ENCODE measurements at places on chromosomes 6 and 20.

DNA sequence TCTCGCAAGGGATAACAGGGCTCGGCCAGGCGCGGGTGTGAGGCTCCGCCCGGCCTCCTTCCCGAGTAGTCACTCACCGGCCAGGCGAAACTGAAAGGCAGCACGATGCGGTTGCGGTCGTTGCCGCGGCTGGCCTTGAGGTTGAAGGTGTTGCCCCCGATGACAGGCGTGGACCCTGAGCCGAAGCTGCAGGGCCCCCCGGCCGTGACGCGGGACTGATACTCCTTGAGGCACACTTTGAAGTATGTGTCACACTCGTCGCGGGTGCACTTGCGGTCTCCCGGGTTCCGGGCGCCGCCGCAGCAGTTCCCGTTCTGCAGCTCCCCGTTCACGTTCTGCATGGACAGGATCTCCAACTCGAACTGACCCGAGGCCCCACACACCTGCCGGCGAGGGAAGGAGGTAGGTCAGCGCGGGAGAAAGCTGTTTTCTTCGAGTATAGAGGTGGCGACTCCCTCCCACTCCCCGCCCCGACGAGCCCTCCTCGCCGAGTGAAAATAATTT lies 1.1 kb downstream of the JAG1 start:
- peak; percentile 58 for DNase-seq

DNA sequence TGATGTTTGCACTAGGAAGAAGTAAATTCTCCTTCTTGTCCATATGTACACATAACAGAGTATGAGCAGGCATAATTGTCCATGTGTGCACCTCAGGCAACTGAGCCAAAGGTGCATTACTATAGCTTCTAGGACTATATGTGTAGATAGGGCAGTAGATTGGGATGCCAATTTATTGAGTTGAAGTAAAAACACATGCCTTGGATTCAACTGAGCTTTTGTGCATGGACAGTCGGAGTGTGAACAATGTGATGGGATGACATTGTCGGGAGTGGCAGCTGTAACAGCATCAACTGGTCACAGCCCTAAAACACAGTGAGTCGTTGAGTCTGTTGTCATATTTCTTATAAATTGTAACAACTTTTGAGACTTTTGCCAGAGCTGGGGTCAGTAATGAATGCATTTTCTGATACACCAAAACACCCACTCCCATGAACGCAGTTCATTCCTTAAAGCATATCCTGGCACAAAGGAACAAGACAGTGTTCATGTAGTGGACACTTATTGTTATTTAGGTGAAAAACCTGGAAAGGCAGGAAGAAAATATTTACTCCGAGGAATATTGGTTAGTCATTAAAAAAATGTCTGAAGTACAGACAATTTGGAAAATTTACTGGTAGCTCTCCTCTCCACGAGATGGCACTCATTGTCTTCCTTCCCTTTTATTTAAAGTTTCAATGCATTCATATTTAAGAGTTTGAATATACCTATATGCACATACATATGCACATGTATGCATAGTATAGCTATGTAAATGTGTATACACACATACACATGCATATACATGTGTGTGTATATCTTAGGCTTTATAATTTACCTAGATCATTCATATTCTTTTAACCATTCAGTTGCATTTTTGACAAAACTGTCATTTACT lies 302.0 kb upstream of the STXBP5 start:
- no peak for DNase-seq

DNA sequence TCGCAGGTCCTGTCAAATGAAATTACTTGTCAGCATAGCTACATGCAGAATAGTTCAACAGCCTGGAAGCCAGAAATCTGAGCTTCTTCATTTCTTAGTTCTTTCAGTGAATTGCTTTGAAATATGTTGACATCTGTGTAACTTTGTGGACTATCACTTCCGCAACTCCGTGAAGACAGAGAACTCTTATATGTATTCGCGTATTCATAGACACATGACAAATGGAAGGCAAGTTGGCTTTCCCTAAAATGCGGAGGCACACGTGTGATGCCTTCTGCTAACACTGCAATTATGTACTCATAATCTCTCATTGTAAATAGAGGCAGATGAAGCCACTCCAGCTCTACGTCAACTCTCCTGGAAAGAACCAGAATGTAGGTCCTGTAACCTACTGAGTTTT lies 701.5 kb downstream of the PRKN start:
- no peak for DNase-seq

DNA sequence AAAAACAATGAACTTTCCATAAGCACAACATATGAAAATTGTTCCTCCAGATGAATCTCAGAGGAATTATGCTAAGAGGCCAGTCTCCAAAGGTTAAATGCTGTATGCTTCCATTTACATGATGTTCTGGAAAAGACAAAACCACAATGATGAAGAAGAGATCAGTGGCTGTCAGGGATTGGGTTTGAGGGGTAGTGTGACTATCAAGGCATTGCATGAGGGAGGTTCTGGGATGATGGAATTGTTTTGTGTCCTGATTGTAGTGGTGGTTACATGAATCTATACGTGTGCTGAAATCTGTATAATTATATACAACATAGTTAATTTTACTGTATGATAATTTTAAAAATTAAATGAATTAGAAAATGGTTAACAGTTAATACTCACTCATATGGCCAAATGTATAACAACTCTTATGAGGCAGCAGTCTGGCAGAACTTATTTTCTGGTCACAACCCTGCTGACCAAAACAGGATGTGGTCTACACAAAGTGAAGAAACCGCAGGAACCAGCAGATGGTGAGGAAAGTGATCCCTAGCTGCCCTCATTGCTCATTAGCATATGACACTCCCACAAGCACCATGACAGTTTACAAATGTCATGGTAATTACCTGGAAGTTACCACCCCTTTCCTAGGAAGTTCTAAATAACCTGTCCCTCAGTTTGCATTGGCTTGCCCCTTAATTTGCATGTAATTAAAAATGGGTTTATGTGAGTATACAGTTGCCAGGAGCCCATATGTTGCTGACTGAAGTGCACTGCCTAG lies 31.9 kb downstream of the NSFL1C start:
- DNase-seq = no peak

- DNase-seq = no peak
Observed at GRCh38 chr6:131657630-131658111, 20.6 kb downstream of the ENPP3 start.

DNA sequence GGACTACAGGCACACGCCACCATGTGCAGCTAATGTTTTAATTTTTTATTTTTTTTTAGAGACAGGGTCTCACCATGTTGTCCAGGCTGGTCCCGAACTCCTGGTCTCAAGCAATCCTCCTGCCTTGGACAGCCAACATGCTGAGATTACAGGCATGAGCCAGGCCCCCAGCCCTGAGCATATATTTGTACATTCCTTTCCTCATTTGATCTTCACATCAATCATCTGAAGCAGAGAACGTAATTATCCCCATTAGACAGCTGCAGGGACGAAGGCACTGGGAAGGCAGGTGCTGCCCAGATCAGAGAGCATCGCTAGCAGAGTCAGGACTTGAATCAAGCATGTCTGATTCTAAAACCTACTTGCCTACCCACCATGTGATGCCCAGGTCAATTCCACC lies 41.0 kb upstream of the SIRPA start:
- no peak for DNase-seq

DNA sequence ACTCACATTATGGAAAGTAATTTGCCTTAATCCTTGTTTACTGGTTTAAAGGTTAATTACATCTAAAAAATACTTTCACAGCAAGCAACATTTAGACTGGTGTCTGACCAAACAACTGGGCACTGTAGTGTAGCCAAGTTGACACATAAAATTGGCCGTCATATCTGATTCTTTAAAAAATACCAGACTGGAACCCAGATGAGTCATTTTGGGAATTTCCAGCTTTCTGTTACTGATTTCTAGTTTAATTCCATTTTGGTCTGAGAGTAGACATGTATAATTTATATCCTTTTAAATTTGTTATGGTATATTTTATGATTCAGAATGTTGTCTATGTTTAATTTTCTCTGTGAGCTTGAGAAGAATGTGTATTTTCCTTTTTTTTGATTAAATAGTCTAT lies 44.1 kb downstream of the SCP2D1 start:
- DNase-seq = no peak

DNA sequence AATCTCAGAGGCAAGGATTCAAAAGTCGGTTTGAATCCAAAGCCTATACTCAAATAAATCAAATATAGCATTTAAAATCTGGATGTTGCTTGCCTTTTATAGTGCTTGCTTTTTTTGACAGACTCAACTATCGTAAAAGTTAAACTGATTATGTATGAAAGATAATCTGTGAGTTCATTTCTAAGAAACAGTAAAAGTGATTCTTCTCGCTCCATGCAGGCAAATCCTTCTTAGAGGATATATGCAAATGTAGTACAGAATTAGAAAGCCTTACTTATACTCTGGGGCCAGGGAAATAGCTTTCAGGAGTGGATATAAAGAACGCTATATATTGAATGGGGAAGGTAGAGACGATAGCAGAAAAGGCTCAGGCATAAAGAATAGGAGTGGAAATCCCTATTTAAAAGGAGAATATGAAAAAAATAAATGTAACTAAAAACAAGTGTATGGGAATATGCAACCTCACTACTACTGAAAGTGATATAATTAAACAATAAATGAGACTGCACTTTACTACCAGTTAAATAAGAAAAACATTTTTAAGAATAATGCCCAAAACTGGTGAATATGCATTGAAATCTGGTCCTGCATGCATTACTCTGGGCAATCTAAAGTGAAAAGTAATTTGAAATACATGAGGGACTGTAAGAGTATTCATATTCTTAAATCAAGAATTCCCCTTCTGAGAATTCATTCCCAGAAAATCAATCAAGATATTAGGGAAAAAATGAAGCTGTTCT lies 361.8 kb upstream of the PLCB4 start:
- no peak for DNase-seq

GRCh38 chr6:1250489-1251197 lies 61.3 kb upstream of the FOXQ1 start:
- no peak for DNase-seq

GRCh38 chr20:23063581-23063980 lies 14.1 kb upstream of the THBD start:
- DNase-seq = no peak

GRCh38 chr6:160141001-160141726 lies 19.5 kb downstream of the SLC22A1 start:
- DNase-seq = no peak

GRCh38 chr6:143559051-143559660 lies 47.6 kb upstream of the FUCA2 start:
- no peak for DNase-seq

- no peak for DNase-seq
Observed at GRCh38 chr6:119207327-119207726, 128.9 kb upstream of the FAM184A start.

GRCh38 chr20:59530782-59531181 lies 73.6 kb upstream of the PHACTR3 start:
- DNase-seq = no peak

- no peak for DNase-seq
Observed at GRCh38 chr6:2680264-2680922, 70.3 kb downstream of the MYLK4 start.

DNA sequence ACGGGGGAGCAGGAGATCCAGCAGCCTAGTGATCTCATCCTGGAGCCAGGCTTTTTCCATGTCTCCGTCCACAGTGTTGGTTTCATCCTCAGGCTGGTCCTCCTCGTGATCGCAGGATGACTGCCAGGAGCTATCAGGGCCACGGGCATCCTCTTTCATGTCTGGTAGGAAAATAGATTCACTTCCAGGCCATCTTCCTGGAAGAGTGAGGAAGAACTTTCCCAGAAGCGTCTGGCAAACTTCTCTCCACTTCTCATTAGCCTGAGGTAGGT lies 15.3 kb upstream of the SLC9A8 start:
- no peak for DNase-seq

DNA sequence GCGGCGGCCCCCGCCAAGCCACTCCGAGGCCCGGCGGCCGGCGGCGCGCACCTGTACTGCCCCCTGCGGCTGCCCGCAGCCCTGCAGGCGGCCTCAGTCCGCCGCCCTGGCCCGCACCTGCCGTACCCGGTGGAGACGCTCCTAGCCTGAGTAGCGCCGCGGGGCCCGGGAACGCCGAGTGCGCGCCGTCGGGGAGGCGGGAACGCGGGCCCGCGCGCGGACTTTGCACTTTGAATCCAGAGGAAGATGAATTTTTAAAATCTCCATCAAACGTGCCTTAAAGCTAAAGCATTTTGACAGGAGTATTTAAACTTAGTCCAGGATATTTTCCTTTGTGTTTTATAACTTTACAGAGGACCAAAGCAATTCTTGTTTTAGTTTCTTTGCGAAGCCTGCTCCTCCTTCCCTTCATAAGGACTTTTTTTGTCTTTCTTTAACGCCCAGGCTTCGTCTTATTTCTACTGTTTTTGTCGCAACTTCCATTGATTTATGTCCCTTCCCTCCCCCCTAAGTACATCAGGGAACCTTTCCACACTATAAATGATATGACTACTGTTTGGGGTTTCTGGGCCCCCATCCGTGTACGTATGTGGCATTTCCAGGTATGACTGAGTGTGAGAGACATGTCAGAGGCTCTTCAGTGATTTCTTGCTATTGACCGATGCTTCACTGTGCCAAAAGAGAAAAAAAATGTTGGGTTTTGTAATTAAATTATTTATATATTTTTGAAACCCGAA lies 2.0 kb downstream of the FOXQ1 start:
- peak; percentile 84 for DNase-seq

GRCh38 chr6:169499848-169500247 lies 202.0 kb downstream of the WDR27 start:
- DNase-seq = no peak

DNA sequence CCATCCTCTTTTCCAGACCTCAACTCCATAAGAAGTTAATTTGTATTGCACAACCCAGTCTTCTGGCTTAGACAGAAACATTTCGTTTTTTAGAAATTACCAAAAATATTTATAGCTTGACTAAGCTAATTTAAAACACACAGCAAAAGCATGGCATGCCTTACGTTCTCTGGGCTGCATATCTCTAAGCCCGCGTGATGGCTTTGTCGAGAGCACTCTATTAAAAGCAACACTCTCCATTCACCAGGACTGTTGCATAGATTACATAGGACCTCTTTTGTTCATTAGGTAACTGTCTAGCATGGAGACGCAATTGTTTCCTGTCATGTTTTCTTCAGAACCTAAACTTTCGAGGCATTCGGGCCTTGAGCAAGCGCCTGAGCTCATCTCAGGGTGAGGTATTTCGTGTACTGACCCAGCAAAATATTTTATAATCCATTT lies 104.5 kb downstream of the IBTK start:
- DNase-seq = no peak

DNA sequence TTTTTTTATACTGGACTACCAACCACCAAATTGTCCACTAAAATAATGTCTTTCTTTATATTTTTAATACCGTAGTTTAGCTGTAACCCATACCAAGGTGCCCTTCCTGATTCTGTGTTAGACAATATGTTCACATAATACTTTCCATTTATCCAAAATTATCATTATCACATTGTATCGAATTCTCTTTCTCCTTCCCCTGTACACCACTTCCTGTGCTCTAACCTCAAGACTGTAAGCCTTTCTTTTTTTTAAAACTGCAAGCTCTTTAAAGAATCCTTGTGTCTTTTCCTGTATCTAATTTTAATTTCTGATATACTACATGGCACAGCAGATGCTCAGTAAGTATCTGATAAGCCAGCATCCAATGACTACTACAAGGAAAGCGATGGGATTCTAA lies 917.5 kb downstream of the EYS start:
- no peak for DNase-seq

- DNase-seq = no peak
Observed at GRCh38 chr20:20737158-20737557, 24.7 kb upstream of the RALGAPA2 start.

- no peak for DNase-seq
Observed at GRCh38 chr20:17840423-17840822, 128.2 kb downstream of the SNX5 start.

GRCh38 chr6:130781557-130781956 lies 45.6 kb upstream of the SMLR1 start:
- DNase-seq = no peak

- DNase-seq = no peak
Observed at GRCh38 chr6:158031381-158032353, 50.0 kb downstream of the SYNJ2 start.

Data from neural progenitor cell (in vitro differentiated cells).